ENCODE measurements at places on chromosomes 4 and X.

GRCh38 chr4:19401301-19402080 lies 850.2 kb upstream of the SLIT2 start:
- DNase-seq = no peak

DNA sequence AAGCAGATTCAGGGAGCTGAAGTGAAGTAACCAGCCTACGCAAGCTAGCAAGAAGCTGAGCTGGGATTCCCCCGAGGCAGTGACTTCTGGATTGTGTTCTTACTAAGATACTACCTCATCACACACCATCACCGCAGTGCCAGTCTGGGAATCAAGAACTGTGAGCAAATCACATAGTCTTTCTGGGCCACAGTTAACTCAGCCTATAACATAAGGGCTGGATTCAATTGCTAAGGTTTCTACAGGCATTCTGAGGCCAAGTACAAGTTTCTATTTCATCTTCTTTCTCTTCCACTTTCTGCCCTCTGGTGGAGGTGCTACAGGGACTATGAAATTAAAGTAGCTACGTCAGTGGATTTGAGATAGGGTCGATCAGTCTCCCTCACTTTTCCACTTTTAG lies 1.4 kb upstream of the CORIN start:
- no peak for DNase-seq

- DNase-seq = no peak
Measured at GRCh38 chr4:62288808-62289541, 1088.8 kb downstream of the ADGRL3 start.

GRCh38 chr4:165294907-165295306 lies 32.6 kb upstream of the MSMO1 start:
- DNase-seq = no peak

DNA sequence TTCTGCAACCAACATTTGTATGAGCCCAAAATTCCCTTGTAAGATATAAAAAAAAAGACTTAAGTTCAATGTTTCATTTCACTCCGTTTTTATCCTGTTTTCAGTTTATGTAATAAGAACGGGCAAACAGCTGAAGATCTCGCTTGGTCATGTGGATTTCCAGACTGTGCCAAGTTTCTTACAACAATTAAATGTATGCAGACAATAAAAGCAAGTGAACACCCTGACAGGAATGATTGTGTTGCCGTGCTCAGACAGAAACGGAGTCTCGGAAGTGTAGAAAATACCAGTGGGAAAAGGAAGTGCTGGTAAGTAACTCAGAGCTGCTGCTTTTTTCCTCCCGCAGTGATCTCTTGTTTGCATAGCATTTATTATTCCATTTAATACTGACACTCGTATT lies 2.8 kb downstream of the ANKRD37 start:
- DNase-seq = no peak

- DNase-seq = peak; percentile 59
Measured at GRCh38 chr4:143046454-143046853, 138.3 kb upstream of the USP38 start.

DNA sequence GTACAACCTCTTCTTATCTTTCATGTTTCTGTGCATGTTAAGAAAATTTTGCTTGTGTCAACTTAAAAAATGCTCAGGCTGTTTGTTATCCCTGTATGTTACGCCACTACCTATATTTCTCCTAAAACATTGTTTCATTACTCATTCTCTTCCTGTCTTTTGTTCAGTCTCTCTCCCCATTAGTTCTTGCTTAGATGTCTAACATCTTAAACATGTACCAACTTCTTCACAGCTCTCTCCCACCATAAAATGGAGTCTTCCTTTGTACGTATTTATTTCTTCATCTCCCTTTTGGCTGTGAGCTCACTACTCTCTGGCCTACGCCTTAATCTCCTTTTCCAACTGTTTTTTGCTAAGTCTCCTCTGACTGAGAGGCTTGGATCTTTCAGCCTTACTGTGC lies 36.4 kb downstream of the PCDH7 start:
- no peak for DNase-seq

DNA sequence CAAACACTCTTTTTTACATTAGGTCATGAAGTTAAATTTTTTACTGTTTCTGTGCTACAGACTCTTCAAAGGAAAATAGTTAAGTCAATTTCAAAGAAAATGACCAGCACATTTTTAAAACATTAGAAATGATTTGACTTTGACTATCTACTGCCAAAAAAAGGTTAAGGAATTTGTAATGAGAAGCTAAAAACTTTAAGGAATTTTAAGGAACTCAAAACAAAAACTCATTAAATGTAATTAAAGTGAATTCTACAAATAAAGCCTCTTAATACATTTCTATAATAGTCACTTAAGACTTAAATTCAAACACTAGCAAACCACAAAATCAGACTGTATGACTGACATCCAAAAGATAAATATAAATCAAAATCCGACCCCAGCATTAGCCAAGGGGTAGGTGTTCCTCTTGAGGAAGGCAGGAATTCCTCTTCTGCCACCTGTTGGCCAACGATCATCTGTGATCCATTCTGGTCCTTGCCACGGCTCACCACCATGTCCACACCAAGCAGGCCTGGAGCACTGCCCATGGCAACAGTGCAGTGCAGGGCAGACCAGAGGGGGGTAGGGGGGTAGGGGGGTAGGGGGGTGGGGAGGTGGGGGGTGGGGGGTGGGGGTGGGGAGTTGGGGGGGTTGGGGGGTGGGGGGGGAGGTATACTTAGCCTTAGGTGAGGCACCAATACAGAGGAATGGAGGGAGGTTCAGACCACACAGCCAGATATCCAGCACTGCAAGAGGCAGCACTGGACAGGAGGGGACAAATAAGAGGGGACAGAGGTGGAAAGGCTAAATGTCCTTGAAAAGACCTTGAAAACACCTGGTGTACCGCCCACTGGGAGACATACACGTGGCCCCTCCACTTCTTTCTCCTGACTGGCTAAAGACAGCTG lies 287.4 kb downstream of the CHIC1 start:
- no peak for DNase-seq

- no peak for DNase-seq
Measured at GRCh38 chrX:138908577-138908976, 197.1 kb upstream of the FGF13 start.

DNA sequence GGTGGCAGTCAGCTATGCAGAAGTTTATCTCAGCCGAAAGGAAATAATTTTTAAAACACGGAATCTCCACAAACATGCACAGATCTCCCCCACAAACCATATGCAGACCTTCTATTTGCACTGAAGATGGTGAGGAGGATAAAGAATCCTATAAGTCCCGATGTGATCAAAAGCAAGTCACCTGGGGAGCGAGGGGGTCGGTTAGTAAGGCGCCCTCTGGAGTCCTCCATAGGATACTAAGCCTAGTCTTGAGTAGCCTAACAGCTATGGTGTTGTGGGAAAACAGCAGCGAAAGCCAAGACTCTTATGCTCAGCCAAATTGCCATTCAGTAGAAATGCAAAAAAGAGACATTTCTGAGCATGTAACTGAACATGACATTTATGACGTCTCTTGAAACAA lies 210.9 kb downstream of the FRMPD4 start:
- DNase-seq = no peak

GRCh38 chr4:7360806-7361205 lies 73.9 kb downstream of the PSAPL1 start:
- no peak for DNase-seq

DNA sequence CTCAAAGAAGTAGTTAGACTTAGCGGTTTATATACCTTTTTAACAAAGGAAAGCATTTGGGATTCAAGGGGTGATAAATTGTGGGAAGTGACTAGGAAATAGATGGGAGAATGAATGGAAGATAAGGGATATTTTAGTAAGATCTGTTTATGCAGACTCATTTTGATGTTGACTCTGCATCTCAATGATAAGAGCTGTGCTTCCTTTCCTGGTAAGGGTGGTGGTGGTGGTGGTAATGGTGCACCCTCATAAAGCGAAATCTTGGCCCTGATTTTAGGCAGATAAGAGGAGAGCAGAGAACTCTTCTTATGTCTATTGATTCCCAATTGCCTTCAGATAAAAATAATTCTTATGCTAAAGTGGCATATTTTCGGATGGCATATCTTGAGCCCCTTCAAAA lies 197.1 kb downstream of the SPRY1 start:
- DNase-seq = no peak

GRCh38 chrX:20481632-20482031 lies 214.9 kb upstream of the RPS6KA3 start:
- no peak for DNase-seq

DNA sequence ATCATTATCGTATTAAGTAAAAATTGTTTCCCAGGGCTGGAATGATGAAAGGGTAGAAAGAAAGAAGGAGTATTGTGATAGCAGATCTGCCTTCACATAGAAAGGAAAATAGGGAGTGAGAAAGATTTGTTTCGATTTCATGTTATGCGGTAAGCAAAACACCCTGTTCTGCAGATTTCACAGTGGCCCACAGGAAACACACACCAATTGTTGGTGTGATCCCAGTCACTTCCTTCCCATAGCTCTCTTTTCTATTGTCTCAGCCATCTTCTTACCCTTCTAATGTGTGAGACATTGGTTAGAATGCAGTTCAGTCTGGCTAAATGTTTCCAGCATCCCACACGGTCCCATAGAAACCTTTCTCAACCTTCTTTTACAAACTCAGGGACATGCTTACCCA lies 2709.8 kb downstream of the PCDH7 start:
- no peak for DNase-seq

GRCh38 chr4:52203351-52203750 lies 152.2 kb downstream of the SPATA18 start:
- no peak for DNase-seq

GRCh38 chr4:7233006-7233580 lies 40.8 kb downstream of the SORCS2 start:
- no peak for DNase-seq

GRCh38 chr4:104138116-104138515 lies 356.6 kb downstream of the CXXC4 start:
- no peak for DNase-seq

- no peak for DNase-seq
Measured at GRCh38 chrX:156001001-156001666, 3.6 kb downstream of the IL9R start.

DNA sequence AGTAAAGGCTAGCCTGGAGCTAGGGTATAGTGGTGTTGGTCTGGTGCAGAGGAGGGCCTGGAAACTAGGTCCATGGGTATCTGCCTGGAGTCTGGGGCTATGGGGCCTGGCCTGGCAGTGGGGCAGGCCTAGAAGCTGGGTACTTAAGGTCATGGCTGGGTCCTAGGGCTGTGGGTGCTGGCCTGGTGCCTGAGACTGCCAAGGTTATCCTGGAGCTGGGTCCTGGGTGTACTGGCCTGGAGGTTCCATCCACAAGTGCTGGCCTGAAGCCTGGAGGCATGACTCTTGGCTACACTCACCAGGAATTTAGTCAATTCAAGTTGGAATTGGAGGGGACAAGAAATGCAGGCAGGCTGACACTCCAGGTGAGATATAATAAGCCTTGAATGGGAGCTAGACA lies 108.4 kb upstream of the ZCCHC13 start:
- DNase-seq = no peak

- DNase-seq = no peak
Measured at GRCh38 chr4:172652369-172652768, 516.2 kb upstream of the GALNT7 start.

GRCh38 chrX:80648023-80648422 lies 161.7 kb downstream of the BRWD3 start:
- no peak for DNase-seq

GRCh38 chrX:41384051-41384705 lies 50.2 kb downstream of the DDX3X start:
- no peak for DNase-seq

DNA sequence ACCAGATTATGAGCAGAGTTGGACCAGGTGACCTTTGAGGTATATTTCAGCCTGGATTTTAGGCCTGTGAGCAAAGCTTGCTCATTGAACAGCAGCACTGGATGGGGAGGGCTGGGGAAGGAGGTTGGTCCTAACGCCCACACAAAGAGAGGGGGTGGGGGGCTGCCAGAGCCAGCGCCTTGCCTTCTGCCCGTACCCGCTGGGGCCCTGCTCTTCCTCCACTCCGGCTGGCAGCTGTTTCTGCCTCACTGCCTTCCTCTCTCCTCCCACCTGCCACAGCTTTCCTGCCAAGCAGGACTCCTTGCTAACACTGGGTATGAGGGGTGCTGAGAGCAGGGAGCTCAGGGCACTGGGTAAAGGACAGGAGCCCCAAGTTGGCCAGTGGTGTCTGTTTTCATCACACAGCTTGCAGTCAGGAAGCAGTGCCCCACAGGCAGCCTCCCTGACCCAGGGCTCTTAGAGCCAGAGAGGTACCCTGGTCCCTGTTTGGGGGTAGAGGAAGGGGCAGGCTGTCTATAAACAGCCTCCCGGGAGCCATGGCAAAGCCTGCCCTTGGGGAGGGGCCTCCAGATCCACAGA lies 6.1 kb downstream of the NALF2 start:
- DNase-seq = no peak

DNA sequence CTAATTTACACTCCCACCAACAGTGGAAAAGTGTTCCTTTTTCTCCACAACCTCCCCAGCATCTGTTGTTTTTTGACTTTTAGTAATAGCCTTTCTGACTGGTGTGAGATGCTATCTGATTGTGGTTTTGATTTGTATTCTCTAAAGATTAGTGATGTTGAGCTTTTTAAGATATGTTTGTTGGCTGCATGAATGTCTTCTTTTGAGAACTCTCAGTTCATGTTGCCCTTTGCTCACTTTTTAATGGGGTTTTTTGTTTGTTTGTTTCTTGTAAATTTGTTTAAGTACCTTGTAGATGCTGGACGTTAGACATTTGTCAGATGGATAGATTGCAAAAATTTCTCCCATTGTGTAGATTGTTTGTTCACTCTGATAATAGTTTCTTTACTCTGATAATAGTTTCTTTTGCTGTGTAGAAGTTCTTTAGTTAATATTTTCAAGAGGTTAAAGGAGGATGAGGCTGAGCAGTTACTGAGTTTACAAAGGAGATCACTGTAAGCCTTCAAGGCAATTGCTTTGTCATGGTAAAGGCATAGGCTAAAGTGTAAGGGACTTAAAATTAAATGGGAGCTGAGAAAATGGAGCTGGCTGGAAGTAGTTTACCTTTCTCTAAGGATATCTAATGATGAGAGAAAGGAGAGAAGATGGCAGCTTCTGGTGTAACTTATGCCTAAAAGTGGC lies 323.4 kb downstream of the PCDH7 start:
- DNase-seq = no peak

- DNase-seq = no peak
Measured at GRCh38 chr4:132384709-132385108, 764.4 kb upstream of the PCDH10 start.

DNA sequence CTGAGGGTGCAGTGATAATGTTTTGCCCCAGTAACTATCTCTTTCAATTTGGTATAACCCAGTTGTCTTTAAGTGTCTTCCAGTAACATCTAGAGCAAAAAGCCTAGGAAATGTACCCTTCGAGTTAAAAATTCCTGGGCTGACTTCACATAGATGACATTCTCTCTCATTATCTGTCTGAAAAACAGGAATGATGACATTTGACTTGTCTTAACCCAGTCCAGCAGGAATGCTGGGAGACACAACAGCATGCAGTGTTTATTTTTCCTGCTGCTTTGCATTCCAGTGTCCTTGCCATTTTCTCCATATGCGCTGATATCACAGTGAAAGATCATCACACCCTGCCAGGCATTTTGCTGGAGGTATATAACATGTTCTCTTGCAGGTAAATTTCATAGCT lies 130.0 kb downstream of the SOWAHB start:
- no peak for DNase-seq

DNA sequence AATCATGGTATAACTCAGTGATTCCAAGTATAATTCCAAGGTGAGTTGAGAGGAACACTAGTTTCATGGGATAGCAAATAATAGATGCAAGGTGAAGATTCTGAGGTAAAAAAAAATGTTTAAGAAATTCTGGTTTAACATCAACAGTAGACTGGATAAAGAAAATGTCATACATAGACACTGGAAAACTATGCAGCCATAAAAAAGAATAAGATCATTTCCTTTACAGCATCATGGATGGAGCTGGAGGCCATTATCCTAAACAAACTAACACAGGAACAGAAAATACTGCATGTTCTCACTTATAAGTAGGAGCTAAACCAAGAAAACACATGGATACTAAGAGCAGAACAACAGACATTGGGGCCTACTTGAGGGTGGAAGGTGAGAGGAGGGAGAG lies 54.6 kb upstream of the LEF1 start:
- DNase-seq = no peak
